ENCODE measurements at places on chromosomes 12 and 14.

DNA sequence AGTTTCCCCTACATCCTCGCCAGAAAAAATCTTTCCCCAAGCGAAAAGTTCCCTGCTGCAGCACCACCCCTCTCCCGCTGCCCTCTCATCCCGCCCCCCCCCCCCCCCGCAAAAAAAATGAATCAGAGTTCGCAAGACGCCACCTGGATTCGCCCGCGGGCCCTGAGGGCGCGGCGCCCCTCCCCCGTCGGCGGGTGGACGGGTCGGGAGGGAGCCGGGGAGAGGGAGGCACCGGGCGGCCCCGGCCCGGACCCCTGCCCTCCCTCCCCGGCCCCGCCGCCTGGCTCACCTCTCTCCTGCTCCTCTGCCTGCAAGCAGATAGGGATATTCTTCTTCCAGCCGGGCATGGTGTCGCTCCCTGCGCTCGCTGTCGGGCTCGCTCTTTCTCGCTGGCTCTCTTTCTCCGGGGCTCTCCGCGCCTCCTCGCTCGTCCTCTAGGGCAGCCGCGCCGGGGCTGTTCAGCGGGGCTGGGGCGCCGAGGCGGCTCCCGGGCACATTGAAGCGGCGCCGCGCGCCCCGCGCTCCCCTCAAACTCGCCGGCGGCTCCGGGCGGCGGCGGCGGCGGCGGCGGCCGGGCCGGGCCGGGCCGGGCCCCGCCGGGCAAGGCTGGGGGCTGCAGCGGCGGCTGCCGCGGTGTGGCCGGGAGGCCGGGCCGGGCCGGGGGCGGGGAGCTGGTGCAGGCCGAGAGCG, 200.3 kb upstream of the CAND1 start:
- DNase-seq, result no peak

DNA sequence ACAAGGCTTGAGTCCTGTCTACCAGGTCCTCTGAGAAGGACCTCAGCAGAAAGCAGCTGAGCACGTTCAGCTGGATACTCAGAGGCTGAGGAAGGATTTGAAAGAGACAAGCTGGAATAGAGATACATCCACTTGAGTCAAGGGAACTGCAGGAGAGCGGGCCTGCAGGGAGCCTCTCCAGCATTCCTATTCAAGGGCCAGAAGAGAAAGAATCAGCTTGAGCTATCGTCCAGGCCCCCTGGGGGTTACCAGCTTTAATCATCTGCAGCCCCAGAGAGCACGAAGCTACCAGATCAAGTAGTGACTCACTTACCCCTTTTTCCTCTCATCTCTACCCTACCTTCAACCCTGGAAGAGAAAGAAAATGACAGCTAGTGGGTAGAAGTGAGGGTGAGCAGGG, 80.9 kb downstream of the NDUFA12 start:
- no peak for DNase-seq

DNA sequence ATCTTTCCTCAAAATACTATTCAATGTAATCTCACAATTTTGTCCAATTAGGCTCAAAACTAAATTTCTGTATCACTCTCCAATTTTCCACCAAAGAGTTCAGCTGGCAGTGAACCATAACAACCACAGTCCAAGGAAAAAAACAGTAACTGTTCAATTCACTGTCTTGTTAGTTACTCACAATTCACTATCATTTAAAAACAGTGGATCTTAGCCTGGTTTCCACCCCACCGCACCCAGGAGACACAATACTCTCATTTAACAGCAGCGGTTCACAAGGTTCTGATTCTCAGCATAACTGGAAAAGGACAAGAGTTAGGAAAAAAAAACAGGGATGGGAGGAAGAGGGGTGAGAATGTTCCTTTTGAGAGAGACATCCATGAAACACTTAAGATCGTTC, 40.5 kb downstream of the MED13L start:
- no peak for DNase-seq

- no peak for DNase-seq
Observed at GRCh38 chr14:92037989-92038388, 1.9 kb downstream of the TRIP11 start.

DNA sequence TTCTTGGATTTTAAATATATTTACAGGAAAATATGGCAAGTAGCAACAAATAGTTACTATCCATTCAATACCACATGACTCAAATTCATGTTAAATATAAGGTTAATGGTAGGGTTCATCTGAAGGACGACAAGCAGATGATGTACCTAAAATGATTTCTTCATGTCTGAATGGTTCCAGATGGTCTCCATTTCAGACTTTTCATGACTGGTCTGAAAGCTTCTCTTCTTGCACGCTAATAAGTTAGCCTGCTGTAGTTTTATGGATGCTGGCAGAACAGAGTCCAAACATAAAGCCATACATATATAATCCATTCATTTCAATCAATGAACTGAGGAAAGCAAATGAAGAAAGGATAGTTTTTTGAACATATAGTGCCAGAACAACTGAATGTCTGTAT, 257.0 kb upstream of the MGAT4C start:
- no peak for DNase-seq

- no peak for DNase-seq
Observed at GRCh38 chr14:32017587-32017986, 59.5 kb upstream of the ARHGAP5 start.

- no peak for DNase-seq
Observed at GRCh38 chr14:97977651-97978261, 1180.6 kb downstream of the VRK1 start.

GRCh38 chr12:21340403-21340802, 5.7 kb upstream of the SLCO1A2 start:
- DNase-seq, result no peak

DNA sequence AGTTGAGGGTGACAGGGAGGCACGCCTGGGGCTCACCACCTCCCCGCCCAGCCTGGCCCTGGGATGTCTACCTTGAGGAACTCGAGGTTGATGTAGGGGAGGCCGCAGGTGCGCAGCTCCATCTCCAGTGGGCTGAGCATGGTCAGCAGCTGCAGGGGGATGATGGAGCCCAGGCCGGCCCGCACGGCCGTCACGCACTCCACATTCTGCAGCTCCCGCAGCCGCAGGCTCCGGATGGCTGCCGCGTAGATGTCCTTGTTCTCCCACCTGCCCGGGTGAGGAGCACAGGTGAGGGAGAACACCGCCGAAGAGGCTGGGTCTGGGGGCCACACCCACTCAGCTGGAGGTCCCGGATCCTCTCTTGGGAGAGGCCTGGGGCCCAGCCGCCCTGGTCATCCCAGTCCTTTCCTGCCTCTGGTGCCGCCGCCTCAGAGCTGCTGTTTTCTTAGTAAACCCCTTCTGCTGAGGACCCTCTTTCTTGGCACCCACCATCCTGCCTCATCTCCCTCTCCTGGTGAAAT, 38.2 kb downstream of the TRAFD1 start:
- no peak for DNase-seq

- no peak for DNase-seq
Observed at GRCh38 chr12:84696281-84696680, 216.3 kb downstream of the SLC6A15 start.

- DNase-seq, result no peak
Observed at GRCh38 chr14:105187935-105188524, 6.9 kb upstream of the NUDT14 start.

- no peak for DNase-seq
Observed at GRCh38 chr12:92912052-92912451, 17.0 kb downstream of the EEA1 start.

All from cortex of kidney (tissue), 1 donor.